Glomerular endothelial cell (primary cell): ENCODE measurements at places on chromosomes 4 and X.

DNA sequence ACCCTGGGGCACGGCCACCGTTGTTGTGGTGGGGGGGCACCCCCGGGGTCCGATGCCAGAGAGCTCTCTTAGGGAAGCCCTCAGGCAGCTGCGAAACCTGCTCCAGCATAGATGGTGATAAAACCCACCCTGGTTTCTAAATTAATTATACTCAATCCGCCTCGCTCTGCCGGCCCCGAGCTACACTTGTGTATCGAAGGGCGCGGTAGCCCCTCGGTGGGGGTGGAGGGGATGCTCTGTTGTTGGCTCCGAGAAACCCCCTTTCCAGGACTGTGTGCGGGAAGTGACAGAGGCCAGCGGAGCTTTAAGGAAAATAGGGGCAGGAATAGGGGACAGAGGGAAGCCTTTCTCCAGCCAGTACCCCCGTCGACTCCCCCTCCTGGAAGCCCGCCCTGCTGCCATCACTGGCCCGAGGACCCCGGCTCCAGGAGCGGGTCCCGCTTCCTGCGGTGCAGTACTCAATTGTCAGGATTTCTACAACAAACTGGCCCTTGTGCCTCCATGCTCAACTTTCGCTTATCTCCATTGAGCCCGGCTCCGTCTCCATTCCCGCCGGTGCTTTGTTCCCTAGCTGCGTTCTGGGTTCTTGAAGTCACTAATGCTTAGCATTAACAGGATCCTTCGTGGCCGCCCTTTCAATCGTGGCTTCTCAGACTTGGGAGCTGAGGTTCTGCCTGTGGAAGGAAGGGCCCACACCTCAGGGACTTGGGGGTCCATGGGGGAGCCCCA, 408.2 kb downstream of the BCOR start:
- no peak for DNase-seq

DNA sequence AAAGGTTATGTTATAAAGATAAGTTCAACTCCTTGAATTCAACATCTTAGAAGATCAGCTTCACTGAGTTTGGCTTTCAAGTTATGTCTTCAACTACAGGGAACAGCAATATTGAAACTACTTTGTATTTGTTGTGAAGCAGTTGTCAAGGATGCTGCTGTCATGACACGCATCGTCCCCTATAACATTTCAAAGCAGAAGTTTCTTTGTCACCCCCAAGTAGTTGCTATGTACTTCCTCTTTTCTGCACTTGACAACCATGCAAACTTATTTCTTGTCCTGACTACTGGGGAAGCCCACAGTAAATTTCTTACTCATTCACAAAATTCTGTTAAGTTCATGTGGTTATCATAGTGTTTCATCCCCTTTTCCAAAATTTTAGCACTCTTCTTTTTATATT, 14.3 kb downstream of the ANTXR2 start:
- no peak for DNase-seq

- no peak for DNase-seq
Observed at GRCh38 chr4:57404483-57404882, 294.3 kb upstream of the IGFBP7 start.

GRCh38 chrX:8390771-8391170, 73.9 kb upstream of the VCX3B start:
- no peak for DNase-seq

GRCh38 chrX:116357329-116357728, 79.1 kb upstream of the SLC6A14 start:
- DNase-seq, result no peak

GRCh38 chr4:138892483-138893407, 122.8 kb upstream of the NOCT start:
- DNase-seq, result no peak

DNA sequence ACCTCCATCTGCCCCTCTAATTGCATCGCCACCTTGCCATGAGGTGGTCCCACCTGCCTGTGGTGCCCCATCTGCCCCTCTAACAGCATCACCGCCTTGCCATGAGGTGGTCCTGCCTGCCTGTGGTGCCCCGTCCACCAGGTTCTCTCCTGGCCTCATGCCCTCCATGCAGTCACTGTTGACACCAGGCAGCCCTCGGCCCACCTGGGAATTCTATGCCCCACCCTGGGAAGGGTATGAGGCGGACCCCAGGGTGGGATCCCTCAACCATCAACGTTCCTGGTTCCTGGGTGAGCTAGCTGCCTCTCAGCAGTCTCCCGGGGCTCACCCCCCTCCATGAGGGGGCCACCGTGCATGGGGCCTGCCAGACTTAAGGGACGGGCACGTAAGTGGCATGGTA, 38.9 kb downstream of the ACOX3 start:
- no peak for DNase-seq
